CD4-positive, alpha-beta T cell treated with Interleukin-12 subunit alpha and Interleukin-12 subunit beta, for 1 hour (primary cell): ENCODE measurements at places on chromosomes 1 and 21.

DNA sequence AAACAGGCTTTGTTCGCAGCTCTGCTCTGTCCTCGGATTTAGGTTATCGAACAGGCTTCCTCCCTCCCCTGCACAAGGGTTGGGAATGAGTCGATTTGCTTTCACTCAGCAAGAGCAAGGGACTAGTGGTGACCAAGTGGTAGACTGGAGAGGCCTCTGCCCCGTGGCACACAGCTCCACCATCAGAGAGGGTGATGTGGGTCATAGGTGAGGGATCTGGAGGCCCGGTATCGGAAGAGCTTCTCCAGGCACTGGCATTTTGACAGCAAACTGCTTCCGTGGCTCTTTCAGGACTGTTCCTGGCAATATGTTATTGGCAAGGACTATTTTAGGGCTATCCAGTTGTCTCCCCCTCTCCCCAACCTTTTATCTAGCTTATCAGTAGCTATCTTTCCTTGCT lies 3.1 kb upstream of the ELF3 start:
- no peak for DNase-seq

GRCh38 chr1:245679821-245680780 lies 525.3 kb downstream of the KIF26B start:
- no peak for DNase-seq

DNA sequence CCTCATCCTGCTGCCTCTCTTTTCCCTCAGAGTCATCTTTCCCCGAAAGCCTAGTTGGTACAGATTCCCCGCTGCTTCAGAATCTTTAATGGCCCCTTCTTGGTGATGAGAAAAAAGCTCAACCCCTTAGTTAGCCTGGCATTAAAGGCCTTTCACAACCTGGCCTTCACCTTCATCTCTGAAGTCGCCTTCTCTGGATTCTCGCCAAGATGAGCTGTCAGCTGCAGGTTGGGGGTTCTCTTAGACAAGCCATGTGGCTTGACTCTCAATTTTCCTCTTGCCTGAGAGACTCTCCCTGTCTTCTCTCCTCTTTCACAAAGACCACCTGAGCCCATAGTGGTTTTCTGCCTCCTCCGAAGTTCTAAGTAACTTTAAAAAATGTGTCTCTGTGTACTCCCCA lies 15.5 kb upstream of the DISC1 start:
- no peak for DNase-seq

DNA sequence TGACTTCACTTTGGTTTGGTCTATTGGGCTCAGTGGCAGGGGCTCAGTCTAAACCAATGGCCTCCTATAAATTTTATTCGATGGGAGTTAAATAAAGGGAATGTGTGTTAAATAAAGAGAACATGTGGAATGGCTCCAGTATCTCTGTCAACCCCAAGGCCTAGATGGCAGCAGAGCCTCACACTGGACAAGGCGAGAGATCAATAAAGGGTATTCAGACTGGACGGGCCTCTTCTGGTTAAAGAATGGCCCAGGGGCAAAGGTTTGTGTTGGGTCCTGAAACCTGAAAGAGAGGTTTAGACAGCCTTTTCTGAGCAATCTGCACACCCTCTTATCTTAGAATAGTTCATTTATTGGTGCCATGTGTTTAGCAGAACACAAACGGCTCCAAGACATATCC lies 34.7 kb downstream of the SH3BP5L start:
- no peak for DNase-seq

GRCh38 chr1:91283421-91283726 lies 121.3 kb downstream of the HFM1 start:
- no peak for DNase-seq

GRCh38 chr1:92922356-92923035 lies 38.8 kb downstream of the DIPK1A start:
- no peak for DNase-seq

DNA sequence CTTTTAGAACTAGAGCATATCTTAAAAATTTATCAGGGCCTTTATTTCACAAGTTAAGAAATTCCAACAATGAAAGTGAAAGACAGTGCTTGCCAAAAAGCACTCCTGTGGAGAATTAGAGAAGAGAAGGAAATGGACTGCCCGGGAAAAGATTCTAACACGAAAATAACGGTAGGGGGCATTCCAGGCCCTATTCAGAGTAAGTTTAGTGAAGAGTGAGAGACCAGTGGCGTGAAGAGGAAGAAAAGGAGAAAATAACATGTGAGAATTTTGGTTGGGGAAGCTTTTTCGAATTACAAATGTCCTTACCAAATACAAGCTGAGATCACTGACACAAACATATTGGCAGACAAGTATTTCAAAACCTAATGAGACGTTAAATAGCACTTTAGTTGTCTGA lies 38.4 kb upstream of the RBM34 start:
- no peak for DNase-seq

DNA sequence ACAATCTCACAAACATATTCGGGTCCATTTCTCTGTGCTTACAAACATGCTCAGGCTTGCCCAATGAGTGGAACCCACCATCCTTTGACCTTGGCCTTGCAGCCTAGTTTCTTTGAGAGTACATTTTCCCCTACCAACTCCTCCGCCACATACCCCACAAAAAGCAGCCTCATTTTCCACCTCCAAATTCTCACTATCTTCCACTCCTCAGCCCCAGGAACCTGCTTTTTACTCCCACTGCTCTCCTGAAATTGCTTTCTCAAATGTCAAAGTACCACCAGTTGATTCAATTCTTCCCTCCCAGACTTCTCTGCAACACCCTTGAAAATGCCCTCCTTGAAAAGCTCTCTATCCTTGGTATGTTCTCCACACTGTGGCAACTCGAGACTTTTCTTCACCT lies 103.8 kb downstream of the RUNX1 start:
- DNase-seq: no peak
